A172 (cell line): ENCODE measurements at places on chromosomes 6 and 20. TPM values are rescaled to one million over a fixed set of nuclear protein-coding genes. Genes with fewer than 3 reads are reported as not detected.
A peak's percentile ranks its signal among the peaks of the same experiment; 100 is the strongest.

GRCh38 chr20:15012566-15012965 lies 675.2 kb upstream of the FLRT3 start:
- no peak for DNase-seq

Gene CCN6
- not detected in 2 replicates for total RNA-seq

DNA sequence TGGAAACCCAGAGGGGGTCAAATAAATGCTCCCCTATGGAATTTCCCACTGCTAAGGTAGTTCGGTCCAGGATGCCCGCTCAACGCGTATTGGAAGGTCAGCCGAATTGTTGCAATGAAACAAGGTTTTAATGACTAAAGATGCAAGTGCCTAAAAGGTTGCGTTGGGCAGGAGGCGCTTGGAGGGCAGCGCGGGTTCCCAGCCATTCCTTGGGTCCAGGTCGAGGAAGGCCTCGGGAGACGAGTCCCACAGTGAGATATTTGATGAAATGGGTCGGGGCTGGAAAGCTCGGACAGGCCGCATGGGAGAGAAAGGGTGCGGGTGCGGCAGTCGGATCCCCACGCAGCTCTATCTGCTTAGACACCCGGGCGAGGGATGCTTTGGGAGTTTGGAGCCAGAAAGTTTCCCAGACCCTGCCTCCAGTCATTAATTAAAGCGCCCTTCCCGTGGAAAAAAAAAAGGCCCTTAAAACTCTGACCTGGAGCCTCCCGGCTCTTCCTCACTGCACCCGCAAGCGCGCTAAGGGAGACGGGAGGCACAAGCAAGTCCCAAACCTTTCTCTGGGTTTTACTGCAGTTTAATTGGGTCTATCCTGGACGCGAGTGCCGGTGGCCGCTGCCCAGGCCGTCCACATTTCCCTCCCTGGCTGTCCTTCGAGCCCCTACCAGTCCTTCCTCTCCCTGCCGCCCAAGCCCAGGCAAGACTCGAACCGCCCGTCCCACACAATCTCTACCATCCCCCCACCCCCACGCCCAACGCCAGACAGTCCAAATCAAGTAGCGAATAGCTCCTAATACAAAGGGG lies 24.2 kb downstream of the TFAP2A start:
- DNase-seq: no peak

DNA sequence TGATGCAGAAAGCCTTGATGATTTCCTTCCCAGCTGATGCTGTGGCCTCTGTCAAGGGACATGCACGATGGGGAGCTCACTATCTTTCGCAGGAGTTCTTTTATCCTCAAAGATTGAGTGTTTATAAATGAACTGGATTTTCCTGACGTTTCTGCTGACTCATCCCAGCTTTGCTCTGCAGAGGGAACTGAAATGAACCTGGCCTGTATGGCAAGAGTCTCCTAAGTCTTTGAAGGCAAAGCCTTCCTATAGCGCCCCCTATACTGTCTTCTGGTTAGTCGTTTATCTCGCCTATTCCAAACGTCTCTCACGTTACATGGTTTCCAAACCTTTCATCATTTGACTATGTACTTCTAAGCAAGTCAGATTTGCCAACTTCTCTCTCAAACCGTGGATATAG lies 565.3 kb downstream of the KIF16B start:
- peak; percentile 24 for DNase-seq

- DNase-seq: no peak
Observed at GRCh38 chr6:3961581-3962215, 112.5 kb downstream of the FAM50B start.

- no peak for DNase-seq
Observed at GRCh38 chr6:41558033-41558807, 12.0 kb downstream of the FOXP4 start.

Gene C2
- total RNA-seq: 0.69 TPM in 1 of 2 replicates, not detected in the other

Gene APOBEC2
- total RNA-seq: not detected in 2 replicates

DNA sequence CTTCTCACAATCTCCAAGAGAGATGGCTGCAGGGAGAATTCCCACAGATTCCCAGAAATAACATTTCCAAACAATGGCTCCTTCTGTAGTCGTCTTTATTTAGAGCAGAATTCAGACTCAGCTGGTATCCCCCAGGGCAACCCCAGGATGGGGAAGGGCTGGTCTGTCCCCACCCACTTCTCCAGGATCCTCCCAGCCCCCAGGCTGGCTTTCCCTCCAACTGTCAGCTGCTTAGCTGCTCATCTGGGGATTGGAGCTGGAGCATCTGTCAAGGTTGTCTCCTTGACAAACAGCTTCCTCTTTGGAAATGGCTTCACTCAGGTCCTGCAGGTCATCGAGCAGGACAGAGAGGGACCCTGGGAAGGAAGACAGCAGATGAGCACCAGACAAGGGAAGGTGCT lies 3.5 kb upstream of the PSORS1C2 start:
- no peak for DNase-seq

DNA sequence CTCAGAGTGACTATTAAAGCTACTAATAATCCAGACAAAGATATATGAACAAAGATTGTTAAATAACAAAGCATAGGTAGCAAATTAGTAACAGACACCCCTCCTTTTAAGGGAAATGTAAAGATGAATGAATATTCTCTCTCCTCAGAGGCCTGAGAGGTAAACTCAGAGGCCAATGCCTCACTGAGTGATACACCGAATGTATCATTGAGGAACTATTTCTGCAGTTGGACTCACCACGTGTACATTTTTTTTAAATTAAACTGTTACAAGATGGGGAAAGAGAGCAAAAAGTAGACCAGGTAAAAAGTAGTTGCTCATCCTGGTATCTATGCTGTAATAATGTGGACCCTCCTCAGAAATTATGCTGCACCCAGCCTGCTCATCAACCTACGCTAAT lies 72.3 kb upstream of the IPCEF1 start:
- DNase-seq: no peak

Gene SEMG1
- total RNA-seq: not detected in 2 replicates

- no peak for DNase-seq
Observed at GRCh38 chr20:14732996-14733395, 395.6 kb upstream of the FLRT3 start.

DNA sequence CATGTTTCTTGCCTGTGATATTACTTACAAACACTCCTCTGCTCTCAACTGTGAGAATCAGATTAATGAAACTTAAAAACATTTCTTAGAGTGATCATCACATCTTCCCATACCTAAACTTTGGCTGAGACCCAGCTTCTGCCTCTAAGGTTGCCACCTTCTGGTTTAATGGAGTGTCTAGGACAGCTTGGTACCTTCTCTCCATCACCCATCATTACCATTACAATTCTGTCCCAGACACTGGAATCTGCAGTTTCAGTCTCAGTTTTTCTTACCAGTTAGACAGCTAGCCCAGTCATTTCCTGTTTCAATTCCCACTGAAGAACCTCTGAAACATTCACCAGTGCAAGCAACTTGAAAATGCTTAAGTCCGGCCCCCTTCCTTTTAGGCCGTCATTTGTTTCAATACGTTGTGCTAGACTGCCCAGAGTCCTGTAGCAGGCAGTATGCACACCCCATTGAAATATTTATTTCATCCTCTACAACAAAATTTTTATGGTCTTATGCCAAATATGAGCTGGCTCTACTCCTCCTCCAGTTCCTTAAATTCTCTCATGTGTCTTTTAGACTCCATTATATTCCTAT lies 107.0 kb upstream of the FOXO3 start:
- DNase-seq: peak; percentile 32

Gene MATN4
- not detected in 2 replicates for total RNA-seq

Gene VGLL2
- not detected in 2 replicates for total RNA-seq

- DNase-seq: no peak
Observed at GRCh38 chr6:144159742-144160141, 9.4 kb downstream of the STX11 start.

Gene PHACTR3
- not detected in 2 replicates for total RNA-seq

DNA sequence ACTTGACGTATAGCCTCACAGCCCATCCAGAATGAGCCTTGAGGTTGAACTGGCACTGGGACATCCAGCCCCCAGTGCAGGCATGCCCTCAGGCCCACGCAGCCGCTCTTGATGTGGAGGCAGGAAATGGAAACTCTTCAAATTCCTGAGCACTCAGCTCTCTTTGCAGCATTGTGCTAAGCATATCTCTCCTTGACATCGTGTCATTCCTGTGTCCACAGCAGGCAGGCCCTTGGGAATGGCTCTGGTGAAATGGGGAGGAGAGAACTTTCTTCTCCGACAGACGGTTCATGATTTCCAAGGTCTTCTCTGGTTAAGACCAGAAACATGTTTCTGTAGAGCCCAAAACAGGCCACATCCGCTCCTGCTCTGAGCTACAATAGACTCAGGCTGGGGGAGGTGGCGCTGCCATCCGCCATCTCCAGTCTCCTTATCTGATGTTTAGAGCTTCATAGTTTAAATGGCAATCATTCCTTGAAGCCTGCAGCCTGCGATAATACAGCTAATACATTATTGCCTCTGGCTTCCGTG lies 248.8 kb downstream of the CDH4 start:
- DNase-seq: peak; percentile 10

GRCh38 chr6:165186441-165187205 lies 122.8 kb downstream of the C6orf118 start:
- DNase-seq: no peak

DNA sequence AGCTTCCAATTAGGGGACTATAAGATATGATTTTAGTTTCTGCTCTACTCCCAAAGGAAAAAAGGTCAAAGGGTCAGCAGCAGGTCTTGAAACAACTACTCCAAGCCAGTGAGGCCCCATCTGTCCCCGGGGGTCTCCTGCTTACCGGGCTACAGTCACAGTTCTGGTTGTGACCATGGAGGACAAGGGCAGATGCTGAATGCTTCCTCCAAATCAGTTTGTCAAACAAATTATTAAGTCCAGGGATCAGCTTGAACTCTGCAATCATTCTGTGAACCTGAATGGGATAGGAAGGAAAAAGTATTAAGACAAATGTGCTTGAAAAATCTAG lies 60.2 kb downstream of the MYH7B start:
- no peak for DNase-seq

- DNase-seq: no peak
Observed at GRCh38 chr6:112865131-112865530, 518.0 kb downstream of the RFPL4B start.

GRCh38 chr6:72769459-72770125 lies 147.7 kb downstream of the KCNQ5 start:
- DNase-seq: no peak

Gene PLA2G7
- total RNA-seq: not detected in 2 replicates

Gene PAX1
- not detected in 2 replicates for total RNA-seq

GRCh38 chr6:141677598-141678211 lies 455.0 kb upstream of the GJE1 start:
- DNase-seq: peak; percentile 7

GRCh38 chr6:15522026-15522425 lies 140.8 kb downstream of the DTNBP1 start:
- DNase-seq: no peak

DNA sequence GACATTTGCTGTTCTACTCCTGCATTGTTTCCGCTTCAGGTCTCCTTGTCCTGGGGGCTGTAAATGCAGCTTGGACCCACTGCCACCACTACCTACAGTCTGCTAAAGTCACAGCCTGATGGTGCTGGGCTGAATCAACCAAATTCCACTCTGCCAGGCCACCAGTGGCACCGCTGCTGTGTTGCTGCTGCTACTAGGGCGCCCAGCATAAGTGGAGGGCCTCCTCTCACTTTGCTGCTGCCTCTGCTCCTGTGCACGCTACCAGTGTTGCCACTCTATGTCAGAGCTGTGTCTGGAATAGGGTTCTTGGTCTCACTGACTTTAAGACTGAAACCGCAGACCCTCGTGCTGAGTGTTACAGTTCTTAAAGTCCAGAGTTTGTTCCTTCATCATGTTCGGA lies 1.4 kb upstream of the SSR1 start:
- DNase-seq: no peak

- no peak for DNase-seq
Observed at GRCh38 chr6:128282961-128283360, 237.4 kb downstream of the PTPRK start.

DNA sequence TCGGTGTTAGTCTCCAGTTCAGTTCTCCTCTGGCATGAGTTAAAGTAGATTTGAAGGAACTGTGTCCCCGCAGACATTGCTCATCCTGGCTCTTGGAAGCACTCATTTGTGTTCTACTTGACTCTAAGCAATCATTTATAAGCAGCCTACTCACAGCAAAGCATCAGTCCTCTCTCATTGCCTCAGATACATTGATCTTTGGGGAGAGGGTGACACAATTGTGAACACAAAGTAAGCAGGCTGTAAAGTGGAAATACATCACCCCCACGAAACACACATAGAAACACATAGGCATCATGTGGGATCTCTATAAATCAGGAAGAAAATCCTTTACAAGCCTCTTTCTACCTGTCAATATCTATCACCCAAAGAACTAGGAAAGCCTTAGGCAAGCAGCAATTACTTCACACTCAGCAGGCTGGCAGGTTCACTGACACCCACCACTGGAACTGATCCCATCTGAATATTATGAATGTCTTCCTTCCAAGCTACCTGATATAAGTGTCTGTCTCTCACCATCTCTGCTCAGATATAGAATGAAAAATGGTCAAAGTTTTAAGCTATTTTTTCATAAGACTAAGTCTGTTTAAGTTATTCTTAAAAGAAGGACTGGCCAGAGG lies 675.8 kb downstream of the HACE1 start:
- no peak for DNase-seq

Gene SLC22A3
- 0.10 TPM in 1 of 2 replicates, not detected in the other for total RNA-seq

DNA sequence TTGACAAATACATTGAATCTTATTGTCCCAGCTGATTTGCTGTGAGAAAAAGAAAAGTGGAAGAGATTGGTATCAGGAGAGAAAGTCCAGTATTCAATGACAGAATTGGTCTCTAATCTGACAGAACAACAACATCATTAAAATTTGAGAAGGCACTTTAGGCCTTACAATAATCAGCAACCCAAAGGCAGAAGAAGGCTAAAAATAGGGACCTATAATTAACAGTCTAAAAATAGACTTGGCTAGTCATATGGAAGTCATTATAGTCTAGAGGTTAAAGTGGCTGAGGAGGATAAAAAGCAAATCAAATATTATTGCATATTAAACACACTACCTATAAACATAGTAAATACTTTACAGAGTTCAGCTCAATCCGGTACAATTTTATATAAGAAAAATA lies 393.6 kb upstream of the JAG1 start:
- no peak for DNase-seq

Gene IL20RA
- not detected in 2 replicates for total RNA-seq

DNA sequence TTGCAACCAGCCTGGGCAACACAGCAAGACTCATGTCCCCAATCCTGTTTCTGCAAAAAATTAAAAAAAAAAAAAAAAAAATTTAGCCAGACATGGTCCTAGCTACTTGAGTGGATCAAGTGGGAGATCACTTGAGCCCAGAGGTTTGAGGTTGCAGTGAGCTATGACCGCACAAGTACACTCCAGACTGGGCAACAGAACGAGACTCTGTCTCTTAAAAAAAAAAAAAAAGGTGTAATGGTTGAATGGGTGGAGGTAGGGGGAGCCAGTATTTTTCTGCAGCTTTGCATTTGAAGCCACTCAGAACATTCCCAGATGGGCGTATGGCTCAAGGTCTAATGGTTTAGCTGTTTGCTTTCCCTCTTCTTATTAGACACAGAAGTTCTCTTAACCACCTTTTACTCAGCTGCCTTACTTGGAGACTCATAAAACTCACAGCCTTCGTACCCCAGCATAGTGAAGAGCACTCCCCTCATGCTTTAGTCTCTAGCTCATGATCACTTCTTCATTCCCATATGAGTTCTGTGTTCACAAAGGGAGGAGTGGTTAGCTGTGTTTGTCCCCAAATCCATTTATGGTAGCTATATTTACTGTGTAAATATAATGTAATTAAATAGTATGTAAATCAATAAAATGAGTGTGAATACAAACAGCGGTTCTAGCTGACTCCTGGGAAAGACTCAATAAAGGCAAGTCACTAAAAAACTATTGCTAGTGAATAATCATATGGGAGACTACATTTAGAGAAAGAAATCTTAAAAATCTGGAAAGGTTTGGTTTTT lies 9.0 kb downstream of the FKBP1A start:
- no peak for DNase-seq

- no peak for DNase-seq
Observed at GRCh38 chr6:98470821-98471220, 363.6 kb upstream of the POU3F2 start.

Gene GFOD1
- total RNA-seq: 2.5 and 3.3 TPM in 2 replicates
